ENCODE measurements at places on chromosomes 3 and 15.

DNA sequence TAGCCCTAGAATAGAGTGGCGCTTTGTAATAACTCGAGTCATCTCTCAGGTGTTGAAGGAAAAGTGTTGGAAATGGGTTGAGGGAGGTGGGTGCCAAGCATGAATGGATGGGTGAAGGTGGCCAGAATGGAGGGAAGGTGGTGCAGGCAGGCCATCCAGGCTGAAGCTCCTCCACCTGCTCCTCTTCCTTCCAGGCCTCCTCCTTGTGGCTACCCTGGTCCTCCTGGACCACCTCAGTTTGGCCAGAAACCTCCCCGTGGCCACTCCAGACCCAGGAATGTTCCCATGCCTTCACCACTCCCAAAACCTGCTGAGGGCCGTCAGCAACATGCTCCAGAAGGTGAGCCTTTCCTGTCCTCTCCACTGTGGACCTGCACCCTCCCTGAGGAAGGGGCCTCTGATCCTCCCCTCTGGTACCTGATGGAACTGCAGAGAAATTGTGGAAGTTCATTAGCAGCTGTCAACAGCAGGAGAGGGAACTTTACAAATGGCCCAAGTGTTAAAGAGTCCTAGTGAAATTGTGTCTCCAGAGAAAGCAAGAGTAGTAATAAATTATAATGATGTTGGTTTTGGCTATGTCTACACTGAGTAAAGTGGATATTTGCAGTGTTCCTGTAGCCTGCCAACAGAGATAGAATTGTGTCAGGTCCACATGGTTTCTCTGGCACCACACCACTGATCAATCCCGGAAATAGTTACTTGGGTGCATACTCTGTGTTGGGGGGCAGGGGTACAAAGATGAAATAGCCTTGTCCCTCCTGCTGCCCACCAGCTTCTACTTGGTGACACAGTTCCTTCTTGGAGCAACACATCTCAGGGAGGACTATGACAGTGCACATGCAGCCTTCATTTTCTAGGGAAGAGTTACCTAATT is 1.6 kb downstream of the IL12A start:
- no peak for DNase-seq

GRCh38 chr15:71207141-71207540 is 91.9 kb downstream of the THSD4 start:
- no peak for DNase-seq

GRCh38 chr3:184827572-184827971 is 15.6 kb downstream of the VPS8 start:
- DNase-seq: no peak

DNA sequence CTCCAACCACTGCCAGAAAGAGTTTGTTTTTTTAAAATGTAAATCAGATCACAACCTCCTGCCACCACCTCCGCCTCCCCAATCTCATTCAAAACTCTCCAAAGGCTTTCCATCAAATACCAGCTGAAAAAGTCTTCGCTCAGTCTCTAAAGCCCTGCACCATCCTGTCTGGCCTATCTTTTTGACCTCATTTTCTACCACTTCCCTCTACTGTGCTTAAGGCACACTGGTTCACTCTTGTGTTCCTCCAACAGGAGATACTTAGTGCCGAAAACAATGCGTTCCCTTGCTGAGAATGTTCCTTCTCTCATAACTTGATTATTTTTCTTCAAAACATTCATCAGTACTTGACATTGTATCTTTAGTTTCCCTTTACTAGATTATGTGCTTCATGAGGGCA is 3.5 kb downstream of the BTBD1 start:
- DNase-seq: no peak

DNA sequence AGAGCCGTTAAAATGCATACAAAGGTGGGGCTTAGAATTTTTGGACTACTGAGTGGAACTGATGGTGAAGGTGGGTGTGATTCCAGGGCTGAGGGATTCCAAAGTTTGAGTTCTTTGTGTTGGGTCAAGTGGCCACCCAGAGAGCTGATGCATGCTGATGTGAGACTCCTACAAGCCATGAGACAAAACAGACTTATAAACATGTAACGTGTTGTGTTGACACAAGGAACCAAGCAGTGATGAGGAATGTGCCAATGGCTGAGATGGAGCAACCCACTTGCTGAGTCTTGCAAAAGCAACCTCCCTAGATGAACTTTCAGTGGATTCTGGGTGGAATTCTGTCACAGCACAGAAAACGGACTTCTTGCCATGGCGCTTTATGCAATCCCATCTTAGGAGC is 289.0 kb downstream of the TLE3 start:
- DNase-seq: no peak

GRCh38 chr3:161093895-161094294 is 11.3 kb downstream of the B3GALNT1 start:
- DNase-seq: no peak

GRCh38 chr3:98829246-98829832 is 66.2 kb downstream of the ST3GAL6 start:
- no peak for DNase-seq

- no peak for DNase-seq
These were observed 3.1 kb downstream of the ANXA2 start for GRCh38 chr15:60394689-60395097.

GRCh38 chr15:35986191-35986721 is 440.3 kb upstream of the DPH6 start:
- DNase-seq: no peak

- no peak for DNase-seq
These were observed 33.4 kb downstream of the MYO1E start for GRCh38 chr15:59339252-59339672.

DNA sequence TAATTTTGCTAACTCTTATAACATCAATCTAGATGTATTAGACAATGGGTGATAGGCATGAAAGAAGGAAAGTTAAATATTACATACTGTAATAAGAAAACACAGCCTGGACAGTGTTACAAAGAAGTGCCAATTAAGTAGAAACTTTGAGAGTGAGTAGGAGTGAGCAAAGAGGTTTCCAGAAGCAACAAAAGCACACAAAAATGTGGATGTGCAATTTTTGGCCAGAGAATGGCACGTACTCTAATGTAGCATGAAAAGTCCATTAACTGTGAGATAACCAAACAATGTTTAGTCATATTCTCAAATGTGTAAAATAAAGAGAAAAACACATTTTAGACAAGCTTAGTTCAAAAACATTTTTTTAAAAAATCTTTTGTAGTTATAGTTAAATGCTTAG is 567.3 kb downstream of the ROBO1 start:
- no peak for DNase-seq

- no peak for DNase-seq
These were observed 12.6 kb downstream of the MRAS start for GRCh38 chr3:138360869-138361525.

- no peak for DNase-seq
These were observed 67.5 kb upstream of the RPL32 start for GRCh38 chr3:12908859-12909258.

DNA sequence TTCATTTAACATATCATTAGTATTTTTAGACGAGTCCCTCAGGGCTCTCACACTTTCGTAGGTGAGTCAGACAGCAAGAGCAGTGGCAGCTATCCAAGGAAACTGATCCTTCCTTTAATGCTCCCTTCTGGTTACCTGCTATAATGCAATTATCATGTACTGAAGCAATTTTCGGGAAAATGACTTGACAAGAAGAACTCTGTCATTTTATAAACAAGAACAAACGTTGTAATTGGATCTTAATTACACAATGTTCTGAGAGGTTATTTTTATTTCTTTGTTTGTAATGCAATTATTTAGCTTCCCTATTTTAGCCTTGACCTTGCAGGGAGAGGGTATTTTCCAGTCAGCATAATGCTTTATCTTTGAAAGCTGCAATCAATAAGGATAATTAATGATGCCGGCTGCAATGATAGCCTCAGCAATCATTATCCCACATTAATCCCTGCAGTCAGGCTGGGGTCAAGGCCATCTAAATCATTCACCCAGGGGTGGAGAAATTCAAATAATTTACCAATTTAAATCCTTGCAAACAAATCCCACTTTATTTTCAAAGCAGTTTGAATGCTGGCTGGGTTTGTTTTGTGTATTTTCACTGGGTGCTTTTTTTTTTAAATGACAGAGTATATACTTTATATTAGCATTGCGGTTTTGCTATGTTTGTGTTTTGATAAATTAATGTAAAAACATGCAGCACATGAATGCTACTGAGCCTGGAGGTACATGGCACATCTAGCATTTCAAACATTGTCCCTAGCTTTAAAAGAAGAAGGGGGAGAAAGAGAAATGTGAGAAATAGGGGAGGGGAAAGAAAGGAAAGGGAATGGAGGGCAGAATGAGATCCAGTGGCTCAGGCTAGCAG is 249.9 kb downstream of the SHOX2 start:
- DNase-seq: no peak

DNA sequence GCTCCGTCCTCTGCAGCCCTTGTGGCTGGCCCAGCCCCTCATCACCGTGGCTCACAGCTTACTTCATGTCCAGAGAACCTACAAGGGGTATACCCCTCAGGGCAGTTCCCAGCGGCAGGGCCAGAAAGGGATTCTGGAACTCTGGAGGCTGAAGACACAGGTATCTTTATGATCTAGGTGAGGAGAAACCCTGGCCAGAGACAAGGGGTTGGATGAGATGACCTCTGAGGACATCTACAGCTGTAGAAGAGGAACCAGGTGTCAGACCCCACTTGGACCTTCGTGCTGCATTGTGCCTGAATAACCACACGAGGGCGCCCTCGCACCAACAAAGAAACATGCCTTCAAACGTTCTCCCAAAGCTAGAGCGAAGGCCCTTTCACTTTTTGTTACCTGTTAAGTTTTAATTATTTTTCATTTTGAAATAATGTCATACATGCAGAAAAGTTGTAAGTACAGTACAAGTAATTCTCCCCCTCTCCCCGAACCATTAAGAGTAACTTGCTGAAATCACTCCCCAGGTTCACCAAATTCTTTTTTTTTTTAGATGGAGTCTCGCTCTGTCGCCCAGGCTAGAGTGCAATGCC is 118.7 kb upstream of the SMAD3 start:
- peak; percentile 29 for DNase-seq

- DNase-seq: peak; percentile 53
These were observed 6.5 kb upstream of the TBC1D23 start for GRCh38 chr3:100254168-100254777.

DNA sequence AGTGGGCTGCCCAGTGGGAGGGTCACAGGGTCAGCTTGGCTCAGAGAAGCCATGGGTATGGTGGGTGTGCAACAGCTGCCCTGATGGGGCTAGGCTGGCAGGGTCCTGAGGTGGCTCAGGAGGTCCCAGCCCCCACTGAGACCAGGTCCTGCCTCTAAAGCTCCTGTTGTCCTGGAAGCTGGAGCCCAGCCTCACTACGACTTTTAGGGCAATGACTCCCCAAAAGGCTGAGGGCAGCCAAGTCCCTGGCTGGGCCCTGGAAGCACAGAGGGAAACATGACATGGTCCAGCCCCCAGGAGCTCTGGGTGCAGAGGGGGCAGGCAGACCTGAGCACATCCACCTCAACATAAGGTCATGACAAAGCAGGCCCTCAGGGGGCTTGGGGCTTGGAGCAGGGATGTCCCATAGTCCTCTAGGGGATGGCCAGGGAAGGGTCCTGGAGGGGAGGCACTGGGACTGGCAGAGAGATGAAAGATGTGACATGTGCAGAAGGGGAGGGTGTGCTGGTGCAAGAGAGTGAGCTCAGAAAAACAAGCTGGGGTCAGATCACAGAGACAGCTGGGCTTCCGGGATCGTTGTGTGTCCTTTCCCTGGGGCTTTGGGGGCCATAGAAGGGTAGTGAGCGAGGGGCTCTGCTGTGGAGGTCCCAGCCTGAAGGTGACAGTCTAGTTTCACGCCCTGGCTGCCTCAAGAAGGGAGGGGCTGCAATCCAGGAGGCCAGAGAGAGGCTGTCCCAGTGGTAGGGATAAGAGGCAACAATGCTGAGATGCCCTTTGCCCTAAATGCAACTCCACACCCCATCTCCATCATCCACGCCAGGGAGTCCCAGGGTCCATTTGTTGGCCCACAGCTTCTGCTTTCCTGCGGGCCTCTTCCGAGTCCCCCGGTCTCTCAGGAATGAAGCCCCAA is 639 bp upstream of the ITIH3 start:
- DNase-seq: no peak

GRCh38 chr3:189324538-189325138 is 152.9 kb downstream of the TPRG1 start:
- no peak for DNase-seq

DNA sequence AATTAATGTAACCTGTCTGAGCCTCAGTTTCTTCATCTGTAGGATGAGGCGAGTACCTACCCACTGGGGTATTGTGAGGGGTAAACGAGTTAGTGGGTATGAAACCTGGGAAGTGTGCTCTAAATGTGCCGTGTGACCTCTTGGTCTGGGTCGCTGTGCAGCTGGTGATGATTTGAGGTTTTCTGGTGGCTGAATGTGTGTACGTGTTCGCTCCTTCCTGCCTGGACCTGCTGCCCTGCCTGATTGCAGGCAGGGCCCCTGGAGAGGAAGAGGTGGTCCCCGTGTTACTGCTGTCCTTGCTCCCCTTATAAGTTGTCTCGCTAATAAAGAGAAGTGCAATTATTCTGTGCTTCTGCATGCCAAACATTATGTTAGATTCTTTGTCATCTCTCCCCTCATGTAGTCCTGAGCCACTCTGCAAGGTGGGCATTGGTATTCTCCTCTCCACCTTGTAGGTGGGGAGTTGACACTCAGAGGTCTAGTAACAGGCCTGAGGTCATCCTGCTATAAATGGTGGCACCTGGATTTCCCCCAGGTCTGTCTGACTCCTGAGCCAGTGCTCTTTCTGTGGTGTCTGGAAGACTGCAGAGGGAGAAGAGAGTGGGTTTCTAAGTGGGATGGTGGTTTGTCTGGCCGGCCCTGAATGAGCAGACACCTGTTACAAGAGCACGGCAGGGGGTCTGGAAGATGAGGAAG is 15.7 kb downstream of the PDIA5 start:
- no peak for DNase-seq

GRCh38 chr15:51708013-51708412 is 26.7 kb downstream of the SCG3 start:
- DNase-seq: no peak

GRCh38 chr15:45662375-45662774 is 27.5 kb downstream of the SQOR start:
- no peak for DNase-seq

GRCh38 chr3:119743921-119744320 is 38.0 kb upstream of the NR1I2 start:
- no peak for DNase-seq

DNA sequence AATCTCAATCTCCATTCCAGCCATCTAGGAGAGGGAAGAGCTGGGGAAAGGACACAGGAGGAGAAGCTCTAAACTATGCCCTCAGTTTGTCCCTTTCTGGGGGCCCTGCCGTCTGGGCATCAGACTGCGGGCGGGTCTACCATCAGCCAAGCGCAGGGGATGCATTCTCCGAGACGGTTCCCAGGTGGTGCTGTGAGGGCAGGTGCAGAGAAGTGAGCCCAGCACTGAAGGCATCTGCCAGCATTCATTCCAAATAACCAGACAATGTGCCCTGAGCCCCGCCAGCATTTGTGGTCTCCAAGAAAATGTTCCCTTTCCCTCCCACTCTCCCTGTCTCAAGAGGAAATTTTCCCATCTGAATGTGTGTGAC is 265.7 kb downstream of the XXYLT1 start:
- no peak for DNase-seq

All from NCI-H446 (cell line).